ENCODE measurements at places on chromosomes 7 and 10.

GRCh38 chr10:97063983-97064837 lies 121.5 kb downstream of the SLIT1 start:
- no peak for DNase-seq

DNA sequence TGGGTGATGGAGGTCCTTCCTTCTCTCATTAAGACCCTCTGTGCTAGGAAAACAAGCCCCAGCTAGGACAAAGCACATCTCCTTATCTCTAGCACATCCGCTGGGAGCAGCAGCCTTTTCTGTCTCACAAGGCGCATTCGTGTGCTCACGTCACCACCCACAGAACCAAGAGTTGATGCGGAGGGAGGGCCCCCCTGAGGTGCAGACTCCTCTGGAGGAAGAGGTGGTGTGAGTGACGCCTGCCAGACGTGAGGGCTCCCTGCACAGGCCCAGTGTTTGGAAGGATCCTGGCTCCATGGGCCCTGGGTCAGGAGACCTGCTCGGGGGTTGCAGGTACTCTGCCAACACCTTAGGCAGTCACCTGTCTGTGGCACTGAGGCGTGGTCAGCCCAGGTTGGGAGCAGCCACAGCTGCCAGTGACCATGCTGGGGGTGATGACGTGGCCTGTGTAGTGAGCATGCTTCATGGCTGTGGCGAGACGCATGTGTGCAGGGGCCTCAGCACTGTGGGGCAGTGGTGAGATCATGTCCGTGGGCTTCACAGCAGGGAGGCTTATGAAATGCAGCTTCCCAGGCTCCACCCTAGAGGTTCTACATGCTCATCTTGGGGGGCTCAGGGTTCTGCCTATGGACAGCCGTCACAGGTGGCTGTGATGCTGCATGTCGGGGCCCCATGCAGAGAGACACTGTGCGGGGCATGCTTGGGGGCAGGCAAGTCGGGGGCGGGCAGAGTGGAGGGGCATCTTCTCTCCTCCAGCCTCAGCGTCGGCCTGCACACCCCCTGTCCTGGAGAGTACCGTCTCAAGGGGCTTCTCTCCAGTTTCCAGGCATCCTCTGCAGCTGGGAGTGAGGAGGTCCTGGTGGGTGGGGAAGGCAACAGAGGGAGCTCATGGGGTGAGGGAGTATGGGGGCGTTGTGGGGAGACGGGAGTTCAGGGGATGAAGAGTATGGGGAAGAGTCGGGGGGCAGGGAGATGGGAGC lies 56.2 kb upstream of the DPYSL4 start:
- DNase-seq, result peak; percentile 20

DNA sequence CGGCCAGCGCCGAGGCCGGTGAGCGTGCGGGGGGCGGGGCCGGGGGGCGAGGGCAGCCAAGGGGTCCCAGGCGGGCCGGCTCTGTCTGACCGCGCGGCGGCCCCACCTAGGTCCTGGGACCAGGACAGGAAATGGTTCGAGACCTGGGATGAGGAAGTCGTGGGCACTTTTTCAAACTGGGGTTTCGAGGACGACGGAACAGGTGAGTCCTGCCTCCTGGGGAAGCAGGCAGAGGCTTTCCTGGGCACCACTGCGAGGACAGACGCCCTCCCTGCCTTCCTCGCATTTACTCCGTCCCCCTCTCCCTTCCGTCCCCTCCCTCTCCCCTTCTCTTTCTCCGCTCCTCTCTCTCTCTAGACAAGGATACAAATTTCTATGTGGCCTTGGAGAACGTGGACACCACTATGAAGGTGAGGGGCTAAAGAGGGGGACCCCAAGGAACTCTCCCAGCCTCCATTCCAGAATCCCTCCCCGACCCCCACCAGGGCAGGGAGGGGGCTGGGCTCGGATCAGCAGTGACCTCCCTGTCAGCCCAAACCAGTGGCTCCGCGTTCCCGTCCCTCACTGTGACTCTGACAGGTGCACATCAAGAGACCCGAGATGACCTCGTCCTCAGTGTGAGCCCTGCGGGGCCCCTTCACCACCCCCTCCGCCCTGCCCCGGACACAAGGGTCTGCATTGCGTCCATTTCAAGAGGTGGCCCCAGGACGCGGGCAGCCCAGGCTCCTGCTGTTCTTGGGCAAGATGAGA lies 2.6 kb upstream of the MUC12 start:
- no peak for DNase-seq

GRCh38 chr10:2925631-2926030 lies 141.7 kb upstream of the PFKP start:
- peak; percentile 69 for DNase-seq

GRCh38 chr10:124745673-124746072 lies 1.5 kb upstream of the FAM53B start:
- no peak for DNase-seq

DNA sequence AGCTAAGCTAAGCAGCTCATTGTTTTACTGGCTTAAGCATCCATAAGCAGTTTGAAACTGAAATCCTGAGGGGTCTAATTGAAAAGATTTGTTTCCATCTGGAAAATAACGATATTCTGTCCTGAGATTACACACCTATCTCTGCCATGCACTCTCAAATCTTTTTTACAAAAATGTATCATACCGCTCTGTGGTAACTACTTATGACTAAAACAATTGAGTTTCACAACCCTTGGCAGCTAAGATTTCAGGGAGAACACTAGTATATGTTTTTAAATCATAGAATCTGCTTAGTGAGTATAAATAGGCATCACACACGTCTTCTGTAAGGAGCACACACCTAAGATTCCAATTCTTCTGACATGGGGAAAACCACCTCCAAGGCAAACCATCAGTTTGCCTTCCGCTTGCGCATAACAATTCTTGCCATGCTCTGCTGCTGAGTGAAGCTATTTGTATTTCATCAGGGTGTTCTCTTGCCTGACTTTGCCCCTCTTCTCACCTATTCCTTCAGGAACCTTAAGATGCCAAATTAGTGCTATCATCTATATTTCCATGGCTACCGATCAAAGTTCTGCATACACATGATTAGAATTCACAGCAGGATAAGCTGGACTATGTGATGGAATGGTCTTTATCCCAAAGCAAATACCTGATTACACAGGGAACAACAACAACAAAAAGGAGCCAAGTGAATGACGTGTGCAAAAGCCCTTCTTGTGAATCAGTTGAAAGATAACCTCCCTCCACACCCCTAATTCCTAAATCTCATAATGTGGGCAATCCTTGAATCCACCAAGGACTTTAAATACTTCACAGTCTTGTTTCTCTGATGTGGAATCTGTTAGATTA lies 40.9 kb downstream of the PRPF18 start:
- DNase-seq, result no peak

GRCh38 chr7:131015657-131015958 lies 281.6 kb upstream of the KLF14 start:
- no peak for DNase-seq

DNA sequence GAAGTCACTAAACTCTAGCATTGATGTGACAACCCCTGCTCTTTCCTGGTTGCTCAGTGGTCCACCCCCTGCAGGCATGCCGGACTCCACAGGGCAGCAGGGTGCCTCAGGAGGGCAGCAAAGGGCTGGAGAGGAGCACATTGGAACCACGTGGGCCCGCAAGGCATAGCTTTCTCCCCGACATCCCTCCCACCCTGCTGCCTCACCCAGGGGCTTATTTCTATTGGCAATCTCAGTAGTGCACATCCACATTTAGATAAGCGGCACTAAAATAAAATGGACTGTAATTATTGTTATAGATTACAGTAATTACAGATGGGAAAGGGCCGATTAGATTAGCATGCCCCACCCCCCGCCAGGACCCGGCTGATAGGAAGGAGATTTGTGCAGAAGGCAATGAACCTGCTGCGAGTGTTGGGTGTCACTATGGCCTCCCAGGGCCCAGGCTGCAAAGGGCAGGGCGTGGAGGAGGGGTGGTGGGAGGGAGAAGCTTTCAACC lies 580.1 kb downstream of the GRID1 start:
- no peak for DNase-seq

GRCh38 chr7:147029953-147030352 lies 913.4 kb downstream of the CNTNAP2 start:
- DNase-seq, result no peak

DNA sequence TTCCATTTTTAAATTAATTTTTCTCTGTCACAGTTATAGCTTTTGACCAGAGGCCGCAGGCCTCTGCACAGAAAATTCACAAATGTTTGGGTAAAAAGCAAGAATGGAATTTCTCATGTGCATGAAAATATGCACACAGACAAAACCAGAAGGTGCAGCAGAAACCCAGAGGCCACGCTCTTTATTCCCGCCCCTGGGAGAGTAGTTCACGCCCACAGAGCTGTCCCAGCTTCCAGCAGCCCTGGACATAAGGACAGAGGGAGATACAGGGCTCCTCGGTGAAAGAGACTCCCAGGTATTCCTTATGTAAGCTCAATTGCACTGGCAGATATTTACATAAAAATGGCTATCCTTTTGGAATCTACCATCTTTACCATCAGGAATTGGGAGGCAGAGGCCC lies 245.2 kb upstream of the NFE2L3 start:
- no peak for DNase-seq

DNA sequence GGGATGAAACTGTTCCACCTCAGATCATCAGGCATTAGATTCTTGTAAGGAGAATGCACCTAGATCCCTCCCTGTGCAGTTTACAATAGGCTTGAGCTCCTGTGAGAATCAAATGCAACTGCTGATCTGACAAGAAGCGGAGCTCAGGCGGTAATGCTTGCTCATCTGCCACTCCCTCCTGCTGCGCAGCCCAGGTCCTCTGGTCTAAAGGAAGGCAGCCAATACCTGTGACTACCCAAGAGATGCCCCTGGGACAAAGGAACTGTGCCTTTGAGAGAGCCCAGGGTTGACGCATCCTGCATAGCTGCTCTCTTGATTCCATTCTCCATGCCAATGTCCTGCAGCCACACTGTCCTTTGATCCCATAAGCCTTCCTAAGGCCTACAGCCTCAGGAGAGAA lies 73.1 kb downstream of the ADCYAP1R1 start:
- no peak for DNase-seq

DNA sequence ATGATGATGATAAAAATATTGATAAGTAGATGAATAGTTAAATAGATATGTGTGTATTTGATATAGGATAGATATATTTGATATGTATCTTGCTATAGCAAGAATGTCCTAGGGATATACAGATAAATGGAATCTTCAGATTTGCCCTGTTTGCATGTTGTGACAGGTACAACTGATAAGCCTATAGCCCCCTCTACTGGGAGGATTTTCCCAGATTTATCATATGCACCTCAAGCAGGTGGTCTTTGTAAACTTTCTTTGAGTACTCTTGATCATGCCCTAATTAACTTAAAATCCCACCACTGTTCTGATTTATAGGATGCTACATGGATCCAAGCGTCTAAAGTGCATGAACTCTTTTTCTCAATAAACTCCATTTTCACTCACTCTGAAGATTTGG lies 1050.7 kb downstream of the SORCS3 start:
- no peak for DNase-seq

- DNase-seq, result no peak
Observed at GRCh38 chr7:101939136-101939695, 121.8 kb downstream of the CUX1 start.

GRCh38 chr7:77985974-77986339 lies 187.4 kb downstream of the PHTF2 start:
- DNase-seq, result no peak

GRCh38 chr7:58086461-58086860 lies 636.5 kb downstream of the ZNF716 start:
- DNase-seq, result no peak

DNA sequence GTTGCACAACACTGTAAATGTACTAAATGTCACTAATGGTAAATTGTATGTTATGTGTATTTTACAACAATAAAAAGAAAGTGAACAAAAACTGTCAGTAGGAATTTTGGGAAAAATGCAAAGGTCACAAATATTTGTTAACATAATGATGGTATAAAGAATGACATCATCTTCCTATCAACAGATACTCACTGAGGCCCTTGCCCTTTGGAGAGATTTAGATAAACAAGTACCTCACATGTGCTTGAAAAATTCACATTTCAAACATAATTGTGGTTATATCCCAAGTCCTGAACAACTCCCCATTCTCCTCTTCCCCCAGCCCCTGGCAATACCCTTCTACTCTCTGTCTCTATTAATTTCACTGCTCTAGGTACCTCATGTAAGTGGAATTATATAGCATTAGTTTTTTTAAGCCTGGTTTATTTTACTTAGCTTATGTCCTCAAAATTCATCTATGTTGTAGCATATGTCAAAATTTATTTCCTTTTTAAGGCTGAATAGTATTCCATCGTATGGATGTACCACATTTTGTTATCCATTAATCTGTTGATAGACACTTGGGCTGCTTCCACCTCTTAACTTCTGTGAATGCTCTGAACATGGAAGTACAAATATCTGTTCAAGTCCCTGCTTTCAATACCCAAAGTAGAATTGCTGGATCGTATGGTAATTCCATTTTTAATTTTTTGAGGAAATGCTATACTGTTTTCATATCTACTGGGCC lies 90.5 kb downstream of the WIPF3 start:
- no peak for DNase-seq

GRCh38 chr10:28054228-28054860 lies 55.5 kb upstream of the ODAD2 start:
- no peak for DNase-seq

- DNase-seq, result no peak
Observed at GRCh38 chr7:131544449-131545301, 11.8 kb downstream of the PODXL start.

DNA sequence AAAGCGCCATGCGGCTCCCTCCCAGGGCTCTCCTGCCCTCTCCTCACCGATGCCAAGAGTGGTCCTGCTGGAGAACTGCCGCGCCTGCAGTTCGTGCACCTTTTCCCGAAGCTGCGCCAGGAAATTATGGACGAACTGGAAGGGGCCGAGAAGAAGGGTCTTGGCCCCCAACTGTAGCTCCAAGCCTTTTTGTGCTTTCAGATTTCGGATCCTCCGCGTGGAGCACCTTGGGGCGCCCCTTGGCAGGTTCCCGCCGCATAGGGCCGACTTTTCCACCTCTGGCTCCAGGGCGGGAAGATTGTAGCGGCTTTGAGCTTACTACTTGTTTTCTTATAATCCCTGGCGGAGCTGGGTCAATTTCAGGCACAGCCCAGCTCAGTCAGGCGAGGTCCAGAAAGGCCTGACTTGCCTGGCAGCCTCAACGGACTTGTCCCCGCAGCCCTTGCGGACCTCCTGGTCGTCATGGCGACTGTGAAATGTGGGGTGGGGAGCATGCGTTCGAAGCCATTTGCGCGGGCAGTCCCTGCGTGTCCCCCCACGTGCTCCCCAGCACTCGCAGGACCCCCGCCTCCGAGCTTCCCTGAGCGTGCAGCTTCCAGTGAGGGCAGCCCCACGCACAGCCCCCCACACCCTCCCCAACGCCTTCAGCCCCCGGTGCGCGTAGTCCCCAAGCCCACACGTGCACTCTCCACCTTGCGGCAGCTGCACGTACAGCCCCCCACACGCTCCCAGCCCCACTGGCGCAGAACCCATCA lies 129.9 kb downstream of the KBTBD2 start:
- DNase-seq, result no peak

GRCh38 chr10:34193931-34194626 lies 621.0 kb downstream of the PARD3 start:
- no peak for DNase-seq
